ENCODE measurements at places on chromosomes 16 and 17. TPM values are rescaled to one million over a fixed set of nuclear protein-coding genes. Genes with fewer than 3 reads are reported as not detected.

Gene IL21R
- 0.24 TPM for total RNA-seq

Gene WFDC1
- total RNA-seq: 1.6 TPM

Gene KRT33B
- total RNA-seq: not detected

Gene GPR139
- not detected for total RNA-seq

Gene OSGIN1
- 53.5 TPM for total RNA-seq

Gene RUSF1
- 129 TPM for total RNA-seq

Gene CD300LF
- not detected for total RNA-seq

Gene HSD17B1
- 0.21 TPM for total RNA-seq

Gene KCNAB3
- total RNA-seq: 0.93 TPM

Gene TBX2
- 13.4 TPM for total RNA-seq

Gene SLC2A4
- 14.6 TPM for total RNA-seq

Gene CSH2
- total RNA-seq: not detected

Gene OR1F1
- not detected for total RNA-seq

Gene KRT25
- total RNA-seq: not detected

Gene EXOC3L1
- 8.6 TPM for total RNA-seq

Gene GIT1
- total RNA-seq: 44.1 TPM

Gene ESRP2
- 42.9 TPM for total RNA-seq

Gene LRRC36
- not detected for total RNA-seq

Gene SEPTIN12
- total RNA-seq: 0.54 TPM

Gene CCL3
- not detected for total RNA-seq

Gene KCNJ12
- total RNA-seq: 2.4 TPM

Gene PERCC1
- 0.67 TPM for total RNA-seq

Gene FOXL1
- 1.9 TPM for total RNA-seq

Gene SLC38A8
- not detected for total RNA-seq

Gene TEX19
- not detected for total RNA-seq

Gene C16orf74
- 6.3 TPM for total RNA-seq

Gene ADAP2
- total RNA-seq: 14.9 TPM

Gene KRTAP1-5
- total RNA-seq: not detected

Gene ZNF689
- 14.7 TPM for total RNA-seq

Gene MED9
- 32.1 TPM for total RNA-seq

Gene TEX14
- 0.40 TPM for total RNA-seq

Gene KRTAP16-1
- not detected for total RNA-seq

Gene VKORC1
- 58.7 TPM for total RNA-seq

Gene KRT12
- not detected for total RNA-seq

Gene HEATR9
- total RNA-seq: not detected

Gene BAHCC1
- total RNA-seq: 33.7 TPM

Gene ABCC11
- total RNA-seq: not detected

Gene RHBDF1
- total RNA-seq: 30.1 TPM

Gene ZSCAN10
- total RNA-seq: not detected

Gene HP
- total RNA-seq: 0.93 TPM
